ENCODE measurements at places on chromosomes 3 and 15.

- DNase-seq = no peak
These were observed 44.7 kb downstream of the SGO1 start for GRCh38 chr3:20141316-20141715.

DNA sequence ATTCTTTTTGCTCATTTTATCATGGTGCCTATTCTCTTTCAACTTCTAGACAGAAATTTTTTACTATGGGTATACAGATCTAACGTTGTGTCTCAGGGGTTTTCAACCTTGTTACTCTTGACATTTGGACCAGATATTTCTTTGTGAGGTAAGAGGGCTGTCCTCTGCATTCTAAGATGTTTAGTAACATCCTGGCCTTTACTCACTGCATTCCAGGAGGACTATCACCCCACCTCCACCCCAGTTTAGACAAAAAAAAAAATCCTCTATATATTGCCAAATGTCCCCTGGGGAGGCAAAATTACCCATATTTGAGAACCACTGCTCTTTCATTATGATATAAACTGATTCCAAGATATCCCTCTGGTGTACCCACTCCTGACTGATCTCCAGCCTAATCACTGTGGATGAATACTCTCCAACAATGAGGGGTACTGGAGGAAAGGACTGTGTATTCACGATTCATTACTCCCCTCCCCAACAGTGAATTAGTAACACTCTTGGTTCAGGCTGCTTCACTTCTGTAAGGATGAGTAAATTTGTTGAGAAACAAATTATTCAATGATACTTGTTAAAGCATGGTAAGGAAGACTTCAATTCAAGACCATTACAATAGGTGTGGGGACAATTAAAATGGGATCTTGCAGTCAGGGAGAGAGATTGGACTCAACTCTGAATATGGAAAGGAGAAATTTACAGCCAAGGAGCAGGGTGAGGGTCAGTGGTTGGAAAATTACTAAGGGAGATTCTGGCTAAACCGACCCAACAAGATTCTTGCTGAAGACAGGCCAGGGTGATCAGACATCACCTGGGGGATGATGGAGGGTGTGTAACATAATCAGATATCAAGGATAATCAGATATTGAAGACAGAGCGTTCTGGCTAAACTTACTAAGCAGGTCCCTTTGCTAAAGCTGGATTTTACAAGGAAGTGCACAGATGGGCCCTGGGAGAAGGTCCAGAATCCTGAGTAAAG lies 123.8 kb upstream of the DAZL start:
- no peak for DNase-seq

GRCh38 chr15:55518641-55519040 lies 10.6 kb upstream of the DNAAF4 start:
- no peak for DNase-seq

- DNase-seq = no peak
These were observed 23.2 kb downstream of the HHLA2 start for GRCh38 chr3:108319428-108320082.

DNA sequence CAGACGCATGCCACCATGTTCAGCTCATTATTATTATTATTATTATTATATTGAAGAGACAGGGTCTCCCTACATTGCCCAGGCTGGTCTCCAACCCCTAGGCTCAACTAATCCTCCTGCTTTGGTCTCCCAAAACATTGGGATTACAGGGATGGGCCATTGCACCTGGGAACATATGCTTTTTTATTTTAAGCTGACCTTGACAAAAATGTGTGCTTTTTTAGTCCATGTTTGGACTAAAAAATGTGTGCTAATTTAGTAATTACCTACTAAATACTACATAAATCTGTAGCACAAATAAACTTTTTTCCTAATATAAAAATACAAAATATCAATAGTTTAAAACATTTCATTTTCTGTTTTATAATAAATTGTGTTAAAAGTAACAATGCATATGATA lies 693.2 kb downstream of the ROBO1 start:
- no peak for DNase-seq

DNA sequence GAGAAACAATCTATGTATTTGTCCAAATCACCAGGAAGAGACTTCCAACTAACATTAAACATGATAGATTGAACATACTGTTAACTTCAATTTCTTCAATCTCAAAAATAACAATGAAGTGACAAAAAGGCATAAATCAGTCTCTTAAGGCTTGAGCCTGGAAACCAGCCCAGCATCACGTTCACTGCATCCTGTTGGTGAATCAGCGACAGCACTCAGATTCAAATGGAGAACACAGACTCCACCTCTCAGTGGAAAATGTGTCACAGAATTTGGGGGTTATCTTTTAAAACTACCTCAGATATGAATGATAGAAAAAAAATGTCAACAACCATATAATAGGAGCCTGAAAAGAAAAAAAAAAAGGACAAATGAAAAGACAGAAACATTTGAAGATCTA lies 212.0 kb downstream of the MINAR1 start:
- DNase-seq = no peak

GRCh38 chr15:90320062-90320884 lies 31.8 kb upstream of the ZNF774 start:
- DNase-seq = peak; percentile 80

- no peak for DNase-seq
These were observed 72.9 kb downstream of the RIOX2 start for GRCh38 chr3:97899331-97899730.

DNA sequence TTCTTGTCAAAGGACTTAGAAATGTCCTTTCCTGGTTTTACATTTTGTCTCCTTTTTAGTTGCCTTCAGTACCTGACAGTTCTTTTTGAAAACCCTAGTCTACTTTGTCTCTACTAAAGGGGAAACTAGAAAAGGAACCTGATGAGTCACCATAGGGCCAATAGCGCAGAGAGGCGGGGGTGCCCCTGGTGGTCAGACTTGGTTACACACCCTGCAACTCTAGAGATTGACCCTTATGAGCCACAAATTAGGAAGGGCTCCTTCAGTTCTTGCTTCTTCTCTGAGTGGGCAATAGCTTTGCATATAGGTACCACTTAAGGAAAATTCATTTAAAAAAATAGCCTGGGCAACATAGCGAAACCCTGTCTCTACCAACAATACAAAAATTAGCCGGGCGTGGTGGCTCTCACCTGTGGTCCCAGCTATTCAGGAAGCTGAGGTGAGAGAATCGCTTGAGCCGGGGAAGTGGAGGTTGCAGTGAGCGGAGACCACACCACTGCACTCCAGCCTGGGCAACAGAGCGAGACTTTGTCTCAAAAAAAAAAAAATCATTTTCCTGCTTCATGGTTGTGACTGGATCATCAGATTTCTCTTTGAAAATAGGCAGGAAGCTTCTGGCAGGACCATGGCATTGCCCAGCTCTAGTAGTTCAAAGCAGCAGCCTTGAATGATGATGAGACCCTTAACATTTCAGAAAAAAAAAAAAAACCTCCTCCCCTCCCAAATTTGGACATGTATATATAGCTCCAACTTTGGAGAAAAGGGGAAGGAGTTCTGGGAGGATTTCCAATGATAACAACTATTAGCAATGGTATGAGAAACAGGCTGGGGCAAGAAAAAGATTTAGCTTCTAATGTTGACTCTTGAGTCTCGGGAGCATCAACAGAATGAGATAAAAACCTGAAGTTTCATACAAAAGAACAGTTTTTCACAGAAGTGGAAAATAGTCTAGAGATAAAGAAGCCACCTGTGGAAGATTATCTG lies 45.2 kb upstream of the RASA2 start:
- peak; percentile 73 for DNase-seq

GRCh38 chr3:156448300-156448699 lies 106.6 kb downstream of the SSR3 start:
- DNase-seq = peak; percentile 41

DNA sequence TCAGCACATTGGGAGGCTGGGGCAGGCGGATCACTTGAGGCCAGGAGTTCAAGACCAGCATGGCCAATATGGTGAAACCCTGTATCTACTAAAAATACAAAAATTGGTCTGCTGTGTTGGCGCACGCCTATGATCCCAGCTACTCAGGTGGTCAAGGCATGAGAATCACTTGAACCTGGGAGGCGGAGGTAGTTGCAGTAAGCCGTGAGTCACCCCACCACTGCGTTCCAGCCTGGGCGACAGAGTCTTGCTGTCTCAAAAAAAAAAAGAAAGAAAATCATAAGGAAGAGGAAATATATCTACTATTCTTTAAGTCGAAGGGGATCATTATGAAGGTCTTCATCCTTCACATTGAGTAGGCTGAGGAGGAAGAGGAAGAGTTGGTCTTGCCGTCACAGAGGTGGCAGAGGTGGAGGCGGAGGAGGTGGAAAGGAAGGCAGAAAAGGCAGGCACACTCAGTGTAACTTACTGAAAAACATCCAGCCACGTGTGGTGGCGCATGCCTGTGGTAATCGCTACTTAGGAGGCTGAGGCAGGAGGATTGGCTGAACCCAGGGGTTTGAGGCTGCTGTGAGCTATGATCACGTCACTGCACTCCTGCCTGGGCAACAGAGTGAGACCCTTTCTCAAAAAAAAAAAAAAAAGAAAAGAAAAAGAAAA lies 14.2 kb downstream of the CSK start:
- DNase-seq = no peak

- DNase-seq = no peak
These were observed 11.2 kb upstream of the ACTL6A start for GRCh38 chr3:179551349-179552105.

DNA sequence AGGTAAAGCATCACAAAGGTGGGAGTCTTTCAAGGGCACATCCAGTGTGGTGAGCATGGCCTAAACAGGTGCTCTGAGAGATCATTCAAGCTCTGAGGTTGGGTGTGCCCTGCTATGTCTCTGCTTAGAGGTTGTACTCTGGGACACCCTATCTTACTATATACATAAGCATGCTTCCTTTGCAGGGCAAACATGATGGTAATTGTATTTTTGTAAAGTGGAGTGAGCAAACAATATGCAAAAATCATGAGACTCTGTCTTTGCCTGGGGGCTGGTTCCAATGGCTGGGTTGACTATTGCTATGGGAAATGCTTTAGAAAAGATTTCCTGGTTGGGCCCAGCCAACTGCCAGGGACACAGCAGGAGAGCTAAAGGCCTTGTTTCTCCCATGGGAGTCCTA lies 315.1 kb upstream of the TLE3 start:
- DNase-seq = no peak

- no peak for DNase-seq
These were observed 213.1 kb downstream of the TBC1D2B start for GRCh38 chr15:77864211-77865105.

DNA sequence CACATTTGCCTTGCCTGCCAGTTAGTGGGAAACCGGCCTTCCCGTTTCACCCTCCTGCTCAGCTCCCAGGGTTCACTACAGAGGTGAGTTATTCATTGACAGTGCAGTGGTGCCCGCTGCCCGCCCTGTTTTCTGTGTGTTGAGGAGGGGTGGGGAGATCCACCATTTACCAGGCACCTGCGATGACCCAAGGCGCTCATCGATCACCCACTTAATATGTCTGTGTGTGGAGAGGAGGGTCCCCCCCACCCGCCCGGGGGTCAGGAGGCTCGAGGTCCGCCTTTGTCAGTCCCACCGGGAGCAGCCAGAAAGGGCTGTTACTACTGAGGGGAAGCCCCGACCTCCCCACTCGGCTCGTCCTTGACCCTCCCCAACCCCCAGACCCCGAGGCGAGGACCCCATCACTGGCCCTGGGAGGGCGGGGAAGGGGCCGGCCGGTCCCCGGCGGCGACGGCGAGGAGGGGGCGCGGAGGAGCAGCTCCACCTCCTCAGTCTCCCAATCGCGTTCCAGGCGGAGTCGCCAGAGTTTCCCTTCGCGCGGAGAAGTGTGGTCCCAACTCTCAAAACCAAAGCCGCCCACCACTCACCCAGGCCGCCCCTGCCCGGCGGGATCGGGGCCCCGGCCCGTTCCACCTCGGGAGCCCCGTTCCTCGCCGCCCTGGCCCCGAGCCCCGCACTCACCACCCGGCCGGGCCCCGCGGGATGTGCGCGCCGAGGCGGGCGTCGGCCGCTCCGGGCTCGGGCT lies 1.1 kb downstream of the PLXNB1 start:
- no peak for DNase-seq

DNA sequence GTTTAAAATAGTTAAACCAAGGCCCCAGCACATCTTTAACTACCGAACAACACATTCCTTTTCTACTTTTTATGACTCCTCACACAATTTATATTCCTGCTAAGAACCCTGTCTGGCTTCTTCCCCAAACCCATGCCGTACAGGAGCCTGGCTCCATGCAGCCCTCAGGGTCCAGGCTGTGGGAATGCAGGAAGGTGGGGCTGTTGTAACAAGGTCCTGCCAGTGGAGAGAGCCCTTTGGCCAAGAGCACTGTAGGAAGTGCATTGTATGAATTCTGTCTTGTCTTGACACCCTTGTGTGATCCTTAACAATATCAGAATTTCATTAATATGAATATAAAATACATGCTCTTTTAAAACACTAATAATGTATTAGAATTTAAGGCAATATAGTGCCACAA lies 563.8 kb downstream of the TBL1XR1 start:
- no peak for DNase-seq

All from CD4-positive, alpha-beta T cell treated with Interferon alpha-2 for 1 hour (primary cell).